Inflammatory macrophage treated with lipopolysaccharide for 1 hour (primary cell): ENCODE measurements at places on chromosomes 12 and 14.

DNA sequence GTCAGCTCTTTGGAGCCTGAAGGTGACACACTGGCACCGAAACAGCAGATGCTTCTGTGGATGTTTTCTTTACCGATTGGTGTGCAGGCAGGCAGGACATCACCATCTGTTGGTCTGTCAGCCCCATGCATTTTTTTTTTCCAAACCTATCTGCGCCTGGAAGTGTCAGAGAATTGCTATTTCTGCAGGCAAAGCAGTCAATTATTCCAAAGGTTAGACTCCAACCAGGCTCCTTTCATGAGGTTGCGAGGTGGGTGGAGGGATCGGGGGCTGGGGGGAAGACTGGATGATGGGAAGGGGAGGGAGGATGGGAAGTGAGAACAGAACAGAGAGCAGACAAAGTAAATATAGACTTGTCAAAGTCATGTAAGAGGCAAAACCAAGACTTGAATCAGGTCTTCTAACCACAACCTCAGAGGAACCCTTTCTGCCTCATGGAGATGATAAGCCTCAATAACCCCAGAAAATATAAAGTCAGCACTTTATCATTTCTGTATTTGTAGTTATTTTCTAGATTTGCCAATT is 117.7 kb downstream of the OTOGL start:
- no peak for DNase-seq

DNA sequence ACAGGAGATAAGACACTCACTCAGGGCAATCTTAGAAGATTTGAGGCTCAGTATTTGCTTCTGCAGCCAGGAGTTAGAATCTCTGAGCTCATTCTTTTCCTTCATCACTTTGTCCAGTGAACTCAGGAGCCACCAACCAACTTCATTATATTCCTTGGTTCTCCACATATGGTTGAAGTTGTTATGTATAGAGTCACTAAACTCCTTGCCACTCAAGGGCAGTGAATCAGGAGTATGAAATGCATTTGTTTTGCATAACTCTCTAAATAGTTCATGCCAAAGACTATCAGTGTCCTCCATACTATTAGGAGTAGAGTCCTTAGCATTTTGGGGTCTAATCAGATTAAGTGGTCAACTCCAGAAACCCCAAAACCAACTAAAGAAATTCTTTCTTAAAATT is 150.6 kb downstream of the CCDC59 start:
- DNase-seq, result no peak

DNA sequence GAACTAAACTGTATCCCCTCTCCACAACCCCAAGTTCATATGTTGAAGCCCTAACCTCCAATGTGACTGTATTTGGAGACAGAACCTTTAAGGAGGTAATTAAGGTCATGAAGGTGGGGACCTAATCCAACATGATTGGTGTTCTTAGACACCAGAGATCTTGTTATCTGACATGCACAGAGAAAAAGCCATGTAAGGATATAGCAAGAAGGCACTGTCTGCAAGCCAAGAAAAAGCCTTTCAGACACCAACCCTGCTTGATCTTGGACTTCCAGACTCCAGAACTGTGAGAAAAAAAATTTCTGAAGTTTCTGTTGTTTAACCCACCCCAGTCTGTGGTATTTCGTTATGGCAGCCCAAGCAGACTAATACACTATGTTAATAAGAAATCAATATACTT is 62.2 kb upstream of the CFL2 start:
- DNase-seq, result no peak

DNA sequence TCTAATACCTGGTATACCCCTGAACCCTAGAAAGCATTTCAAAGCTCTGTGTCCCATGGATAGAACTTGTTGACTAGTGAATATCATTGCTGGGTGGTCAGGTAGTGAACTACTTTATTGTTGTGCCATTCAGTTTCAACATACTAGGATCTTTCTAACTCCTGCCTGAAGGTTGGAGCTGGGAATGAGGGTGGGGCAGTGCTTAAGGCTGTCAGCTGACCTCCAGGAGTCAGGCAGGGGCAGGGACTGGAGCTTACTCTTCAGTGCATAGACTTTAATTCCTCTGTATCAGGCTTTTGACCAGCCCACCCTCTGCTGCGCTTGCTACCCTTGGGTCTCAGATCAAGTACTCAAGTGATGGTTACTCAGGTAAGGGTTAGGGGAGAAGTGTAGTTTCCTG is 102.6 kb upstream of the RFX4 start:
- DNase-seq, result no peak

GRCh38 chr12:18446061-18446644 is 184.8 kb downstream of the PIK3C2G start:
- no peak for DNase-seq

GRCh38 chr12:128594521-128594920 is 229.2 kb downstream of the SLC15A4 start:
- no peak for DNase-seq

DNA sequence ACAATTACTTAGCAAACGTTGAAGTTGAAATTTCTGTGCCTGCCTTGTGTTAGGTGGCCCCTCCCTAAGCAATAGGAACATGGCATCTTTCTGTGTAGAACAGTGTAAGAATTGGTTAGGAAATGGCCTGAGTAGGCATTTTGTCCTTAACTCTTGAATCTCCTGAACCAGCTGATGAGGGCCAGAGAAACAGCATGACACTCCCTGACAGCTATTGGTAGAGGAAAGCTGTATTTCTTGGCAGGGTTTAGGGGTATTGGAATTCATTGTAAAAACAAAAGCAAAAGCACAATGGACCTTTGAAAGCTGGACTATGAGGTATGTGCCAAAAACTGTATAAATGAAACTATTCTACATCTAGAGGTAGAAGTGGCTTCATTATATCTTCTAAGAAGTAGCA is 40.6 kb upstream of the LRTM2 start:
- DNase-seq, result no peak

GRCh38 chr12:63821781-63822251 is 22.7 kb upstream of the SRGAP1 start:
- DNase-seq, result no peak

DNA sequence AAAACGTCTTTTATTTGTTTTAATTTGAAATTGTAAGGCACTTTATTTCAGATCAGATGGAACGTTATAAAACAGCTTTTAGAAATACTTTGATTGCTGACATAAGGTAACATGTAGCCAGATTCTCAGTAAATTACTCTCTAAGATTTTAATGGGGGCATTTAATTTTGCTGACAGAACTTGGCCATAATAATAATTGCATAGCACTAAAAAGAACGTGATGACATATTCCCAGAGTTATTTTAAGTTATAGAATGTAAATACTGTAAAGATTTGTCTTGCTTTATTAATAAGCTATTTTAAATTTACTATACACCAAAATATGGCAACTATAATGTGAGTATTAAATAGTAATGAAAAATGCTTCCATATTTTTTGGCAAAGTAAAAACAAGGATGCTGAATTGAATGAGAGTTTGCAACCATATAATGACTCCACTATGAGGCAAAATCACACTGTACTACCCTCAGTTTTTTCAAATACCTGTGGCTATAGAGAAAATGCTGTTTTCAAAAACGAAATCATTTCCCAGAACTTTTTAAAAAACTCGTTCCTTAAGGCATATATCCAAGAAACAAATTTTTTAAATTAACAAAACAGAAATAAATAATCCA is 876 bp downstream of the LUM start:
- no peak for DNase-seq

- no peak for DNase-seq
Observed at GRCh38 chr14:60544659-60545058, 35.7 kb downstream of the SIX6 start.

DNA sequence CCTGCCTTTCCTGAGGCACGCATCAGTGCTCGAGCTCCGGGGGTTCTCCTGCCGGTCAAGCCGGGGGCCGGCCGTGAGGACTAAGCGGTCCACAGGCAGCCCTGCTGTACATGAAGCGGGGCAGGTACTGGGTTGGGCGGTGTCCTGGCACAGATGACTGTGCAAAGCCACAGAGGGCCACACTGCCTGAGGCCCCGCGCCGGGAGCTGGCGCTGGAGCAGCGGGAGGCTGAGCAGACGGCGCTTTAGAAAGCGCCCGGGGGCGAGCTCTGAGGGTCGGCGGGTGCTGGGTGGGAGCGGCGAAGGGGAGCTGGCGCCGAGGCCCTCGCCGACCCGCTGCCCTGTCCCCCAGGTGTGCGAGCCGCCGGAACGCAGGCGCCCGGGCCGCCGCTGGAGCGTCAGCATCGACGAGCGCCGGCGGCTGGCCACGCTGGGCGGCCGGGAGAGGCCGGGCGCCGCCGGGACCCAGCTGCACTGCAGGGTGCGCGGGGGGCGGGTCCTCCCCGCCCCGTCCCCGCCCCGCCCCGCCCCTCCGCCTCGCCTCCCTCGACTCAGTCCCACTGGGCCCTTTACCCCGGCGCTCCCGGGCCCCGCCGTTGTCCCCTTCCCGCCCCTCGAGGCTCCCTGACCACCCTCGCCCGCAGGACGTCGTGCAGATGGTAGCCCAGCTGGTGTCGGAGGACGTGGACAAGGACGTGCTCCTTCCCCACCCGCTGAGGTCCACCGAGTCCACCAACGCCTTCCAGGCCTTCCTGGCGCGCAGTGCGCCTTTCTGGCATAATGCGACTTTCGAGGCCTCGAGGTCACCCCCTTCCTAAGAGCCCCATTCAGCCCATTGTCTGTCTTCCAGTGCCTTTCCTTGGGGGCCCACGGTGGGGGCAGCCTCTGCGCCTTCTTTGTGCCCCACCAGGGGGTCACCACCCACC is 8.3 kb upstream of the MTA1 start:
- peak; percentile 39 for DNase-seq
